Nucleus accumbens (tissue), 56 donors: ENCODE measurements at places on chromosomes 16 and 17.
A peak's percentile ranks its signal among the peaks of the same experiment; 100 is the strongest.

DNA sequence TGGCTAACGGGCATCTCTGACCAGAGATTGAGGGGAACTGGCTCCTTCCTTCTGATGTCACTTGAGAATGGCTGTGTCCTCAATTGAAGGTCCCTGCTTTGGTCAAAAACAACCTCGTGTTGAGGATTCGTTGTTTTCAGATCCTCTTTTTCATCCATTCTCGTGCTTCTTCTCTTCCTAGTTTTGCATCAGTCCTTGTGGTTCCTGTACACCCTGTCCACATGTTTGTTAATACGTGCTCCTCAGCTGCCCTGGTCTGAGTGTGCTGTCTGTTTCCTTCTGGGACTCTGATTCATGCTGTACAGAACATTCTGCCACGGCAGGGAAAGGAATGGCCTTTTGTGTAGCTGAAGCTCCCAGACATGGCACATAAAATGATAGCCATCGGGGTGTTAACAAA is 863.2 kb upstream of the GOT2 start:
- DNase-seq: no peak

DNA sequence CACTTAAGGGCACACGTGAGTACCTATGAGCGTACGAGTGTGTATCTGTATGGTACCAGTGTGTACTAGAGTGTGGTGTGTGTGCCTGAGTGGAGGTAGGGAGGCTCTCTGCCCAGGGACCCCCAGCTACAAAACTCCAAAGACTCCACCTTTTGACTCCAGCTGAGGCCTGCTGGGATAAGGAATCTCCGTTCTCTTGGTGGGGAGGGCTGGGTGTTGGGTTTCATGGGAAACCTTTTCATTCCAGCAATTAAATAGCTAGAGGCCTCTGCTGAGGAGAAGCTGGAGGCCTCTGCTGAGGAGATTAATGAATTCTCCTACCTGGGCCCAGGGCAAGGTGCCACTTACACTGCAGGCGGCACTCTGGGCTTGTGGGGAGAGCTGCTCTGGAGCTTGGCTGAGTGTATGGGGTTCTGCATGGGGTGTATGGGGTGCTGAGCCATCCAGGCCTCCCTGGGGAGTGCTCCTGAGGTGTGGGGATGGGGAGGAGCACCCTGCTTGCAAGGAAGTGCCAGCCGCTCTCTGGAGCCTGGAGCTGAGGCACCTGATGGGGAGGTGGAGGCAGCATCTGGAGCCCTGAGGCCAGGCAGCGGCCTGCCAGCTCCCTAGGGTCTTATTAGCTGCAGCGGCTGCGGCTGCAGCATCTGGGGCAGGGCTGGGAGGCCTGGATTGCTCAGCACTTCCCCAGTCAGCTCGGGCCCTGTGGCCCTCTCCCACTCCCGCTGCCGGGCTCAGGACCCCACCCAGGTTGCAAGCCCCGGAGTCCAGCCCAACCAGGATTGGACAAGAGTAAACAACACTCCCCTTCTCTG is 4.6 kb downstream of the ANKRD13B start:
- no peak for DNase-seq

GRCh38 chr16:5005916-5006315 is 27.8 kb downstream of the NAGPA start:
- DNase-seq: no peak

GRCh38 chr17:5706577-5707210 is 122.4 kb upstream of the NLRP1 start:
- DNase-seq: peak; percentile 7

- no peak for DNase-seq
Observed at GRCh38 chr17:79811011-79811867, 14.4 kb upstream of the CBX8 start.

- no peak for DNase-seq
Observed at GRCh38 chr17:14780097-14780651, 479.3 kb downstream of the HS3ST3B1 start.

- DNase-seq: no peak
Observed at GRCh38 chr17:82869536-82869935, 29.7 kb upstream of the ZNF750 start.

GRCh38 chr16:30665155-30665829 is 7.1 kb downstream of the FBRS start:
- DNase-seq: no peak

GRCh38 chr16:80577485-80578280 is 36.9 kb downstream of the DYNLRB2 start:
- no peak for DNase-seq

DNA sequence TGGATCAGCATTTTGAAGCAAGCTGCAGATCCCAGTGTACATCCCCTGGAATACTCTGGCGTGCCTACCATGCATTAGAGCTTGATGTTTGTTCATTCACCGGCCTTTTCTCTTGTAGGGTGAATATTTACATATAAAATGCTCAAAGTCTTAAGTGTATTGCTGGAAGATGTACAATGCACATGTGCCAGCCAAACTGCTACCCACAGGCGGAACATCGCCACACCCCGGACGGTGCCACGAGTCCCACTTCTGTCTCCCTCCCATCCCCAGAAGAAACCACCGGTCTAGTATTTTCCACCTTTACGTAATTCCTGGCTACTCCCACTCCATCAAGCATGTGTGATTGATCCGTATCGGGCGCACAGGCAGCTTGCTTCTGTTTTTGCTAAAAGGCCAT is 4.1 kb downstream of the SLC38A8 start:
- no peak for DNase-seq

DNA sequence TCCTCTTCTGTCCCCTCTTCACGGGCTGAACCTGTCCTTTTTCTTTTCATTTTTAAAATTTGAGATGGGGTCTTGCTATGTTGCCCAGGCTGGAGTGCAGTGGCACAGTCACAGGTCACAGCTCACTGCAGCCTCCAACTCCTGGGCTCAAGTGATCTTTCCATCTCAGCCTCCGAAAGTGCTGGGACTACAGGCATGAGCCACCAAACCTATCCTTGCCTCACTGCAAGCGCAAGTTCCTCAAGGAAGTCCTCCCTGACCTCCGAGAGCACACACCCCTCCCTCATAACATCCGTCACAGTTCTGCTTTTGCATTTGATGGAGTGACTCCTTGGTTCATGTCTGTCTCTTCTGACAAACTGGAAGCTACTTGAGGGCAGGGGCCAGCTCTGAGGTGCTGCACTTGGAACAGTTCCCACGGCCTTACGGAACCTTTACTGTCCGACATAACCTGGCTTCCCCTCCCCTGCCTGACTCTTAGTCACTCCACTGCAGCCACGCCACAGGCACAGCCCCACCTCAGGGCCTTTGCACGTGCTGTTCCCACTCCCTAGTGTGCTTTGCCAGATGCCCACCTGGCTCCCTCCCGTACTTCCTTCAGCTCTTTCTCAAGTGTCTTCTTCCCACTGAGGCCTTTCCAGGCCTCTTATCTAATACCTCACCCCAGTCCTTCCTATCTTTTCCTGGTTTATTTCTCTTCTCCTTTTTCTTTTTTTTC is 4.4 kb downstream of the TBX6 start:
- DNase-seq: no peak

- no peak for DNase-seq
Observed at GRCh38 chr16:55643161-55643970, 12.4 kb upstream of the SLC6A2 start.

- no peak for DNase-seq
Observed at GRCh38 chr17:21394265-21394664, 18.1 kb downstream of the KCNJ12 start.

- no peak for DNase-seq
Observed at GRCh38 chr16:4763791-4764190, 3.2 kb downstream of the ZNF500 start.

GRCh38 chr16:54123766-54124165 is 162.8 kb downstream of the IRX3 start:
- DNase-seq: no peak

DNA sequence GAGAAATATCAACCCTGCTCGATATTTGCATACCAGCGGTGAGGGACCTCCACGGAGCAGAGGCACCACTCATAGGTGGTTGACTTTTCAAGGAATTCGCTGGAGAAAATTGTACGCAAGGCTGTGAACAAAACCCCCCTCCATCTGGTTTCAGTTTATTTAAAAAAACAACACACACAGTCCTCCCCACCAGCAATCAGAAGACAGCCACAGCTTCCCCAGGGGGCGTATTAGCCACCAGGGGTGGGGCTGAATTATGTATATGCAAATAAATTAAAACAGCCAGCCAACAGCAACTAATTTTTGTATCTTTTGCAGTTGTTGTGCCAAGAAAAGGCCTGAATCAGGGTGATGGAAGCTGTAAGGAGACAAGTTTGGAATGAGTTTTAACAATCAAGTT is 5.9 kb upstream of the HSD11B2 start:
- DNase-seq: no peak

GRCh38 chr16:56871172-56871593 is 6.2 kb downstream of the SLC12A3 start:
- no peak for DNase-seq

- DNase-seq: no peak
Observed at GRCh38 chr17:66420961-66421371, 118.6 kb downstream of the PRKCA start.

DNA sequence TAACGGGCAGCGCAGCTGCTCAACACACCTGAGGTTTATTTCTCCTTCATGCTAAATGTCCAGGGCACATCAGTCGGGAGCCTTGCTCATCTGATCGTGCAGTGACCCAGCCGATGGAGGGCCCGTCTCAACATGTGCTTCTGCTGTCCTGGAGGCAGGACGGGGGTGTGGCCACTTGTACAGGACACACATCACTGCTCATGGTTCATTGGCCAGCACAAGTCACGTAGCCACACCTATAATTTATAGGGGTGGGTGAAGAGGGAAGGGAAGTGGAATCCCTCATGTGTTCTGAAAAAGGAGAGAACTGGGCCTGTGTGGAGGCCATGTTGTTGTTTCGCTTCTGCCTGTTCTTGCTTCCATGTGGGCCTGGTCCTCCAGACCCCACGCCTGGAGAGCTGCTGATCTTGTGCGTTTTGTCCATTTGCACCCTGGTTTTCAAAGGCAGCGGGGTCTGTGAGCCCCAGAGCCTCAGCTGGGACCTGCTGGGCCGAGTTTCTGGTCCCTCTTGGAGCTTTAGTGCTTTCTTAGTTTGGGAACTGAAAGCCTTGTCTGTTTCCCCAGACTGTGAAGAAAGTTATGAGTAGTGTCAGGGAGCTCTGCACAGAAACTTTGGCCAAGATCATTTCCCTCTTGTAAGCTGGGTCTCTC is 60.5 kb downstream of the CMIP start:
- DNase-seq: no peak

DNA sequence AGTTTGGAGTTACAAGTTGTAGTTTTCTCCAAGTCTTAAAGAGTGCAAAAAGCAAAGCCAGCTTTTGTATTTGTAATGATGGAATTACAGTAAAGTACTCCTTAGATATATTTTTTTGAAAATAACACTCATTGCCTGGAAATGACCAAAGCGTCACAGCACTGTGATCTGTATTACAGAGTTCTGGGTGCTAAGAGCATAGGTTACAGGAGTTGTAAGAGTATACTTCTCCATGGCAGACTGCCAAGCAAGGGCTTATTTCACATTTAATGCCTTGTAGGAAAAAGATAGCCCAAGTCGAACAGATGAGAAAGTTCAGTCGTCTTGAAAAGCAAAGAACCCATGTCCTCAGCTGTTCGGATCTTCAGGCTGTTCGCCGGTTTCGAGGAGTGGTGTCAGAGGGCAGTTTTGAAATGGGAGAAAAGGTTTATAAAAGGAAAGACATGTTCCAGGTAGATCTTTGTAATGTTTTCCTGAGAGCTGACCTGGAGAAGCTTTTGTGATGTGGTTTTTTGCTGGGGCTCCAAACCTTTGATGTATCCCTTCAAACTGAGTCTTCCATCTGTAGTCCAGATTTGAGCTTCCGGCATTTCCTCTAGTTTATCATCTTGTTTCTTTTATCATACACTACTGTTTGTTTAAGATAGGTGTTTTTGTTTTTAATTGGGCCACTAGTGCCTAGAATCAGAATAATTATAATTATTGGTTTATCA is 41.3 kb downstream of the ERCC4 start:
- no peak for DNase-seq

GRCh38 chr16:20899477-20900298 is 470 bp downstream of the DCUN1D3 start:
- DNase-seq: no peak

- no peak for DNase-seq
Observed at GRCh38 chr16:85136702-85137322, 24.5 kb upstream of the CIBAR2 start.

DNA sequence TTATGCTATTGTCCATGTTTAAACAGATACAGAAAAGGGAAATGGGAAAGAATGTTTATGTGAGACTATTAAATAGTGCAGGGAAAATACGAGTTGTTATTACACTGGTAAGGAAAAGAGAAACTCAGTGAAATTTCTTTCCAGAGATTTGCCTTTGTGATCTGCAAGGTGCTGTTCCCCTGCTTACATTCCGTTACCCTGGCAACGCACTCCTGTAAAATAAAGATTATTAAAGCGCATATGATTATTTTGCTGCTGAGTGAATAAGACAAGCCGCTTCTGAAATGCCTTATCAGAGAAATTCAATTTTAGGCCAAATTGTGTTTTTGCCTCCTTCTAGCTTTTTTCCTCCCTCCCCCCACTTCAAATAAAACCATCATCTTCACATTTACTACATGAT is 328.6 kb upstream of the PMFBP1 start:
- DNase-seq: peak; percentile 2

- DNase-seq: no peak
Observed at GRCh38 chr16:20300312-20301097, 26.8 kb downstream of the GP2 start.

DNA sequence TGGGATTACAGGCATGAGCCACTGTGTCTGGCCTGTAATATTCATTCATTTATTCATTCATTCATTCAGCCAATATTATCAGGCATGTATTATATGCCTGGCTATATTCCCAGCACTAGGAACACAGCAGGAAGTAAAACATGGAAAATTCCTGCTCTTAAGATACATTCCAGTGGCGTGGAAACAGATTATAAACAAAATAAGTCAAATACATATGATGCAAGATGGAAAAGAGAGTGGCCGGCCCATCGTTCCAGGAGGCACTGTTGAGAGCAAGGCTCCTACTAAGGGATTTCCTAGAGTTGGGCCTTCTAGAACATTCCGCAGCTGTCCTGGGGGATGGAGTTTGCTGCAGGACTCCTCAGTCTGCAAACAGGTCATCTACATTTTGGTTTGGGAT is 17.7 kb downstream of the ADCY9 start:
- no peak for DNase-seq

- no peak for DNase-seq
Observed at GRCh38 chr17:35342276-35342675, 31.1 kb downstream of the SLFN11 start.

DNA sequence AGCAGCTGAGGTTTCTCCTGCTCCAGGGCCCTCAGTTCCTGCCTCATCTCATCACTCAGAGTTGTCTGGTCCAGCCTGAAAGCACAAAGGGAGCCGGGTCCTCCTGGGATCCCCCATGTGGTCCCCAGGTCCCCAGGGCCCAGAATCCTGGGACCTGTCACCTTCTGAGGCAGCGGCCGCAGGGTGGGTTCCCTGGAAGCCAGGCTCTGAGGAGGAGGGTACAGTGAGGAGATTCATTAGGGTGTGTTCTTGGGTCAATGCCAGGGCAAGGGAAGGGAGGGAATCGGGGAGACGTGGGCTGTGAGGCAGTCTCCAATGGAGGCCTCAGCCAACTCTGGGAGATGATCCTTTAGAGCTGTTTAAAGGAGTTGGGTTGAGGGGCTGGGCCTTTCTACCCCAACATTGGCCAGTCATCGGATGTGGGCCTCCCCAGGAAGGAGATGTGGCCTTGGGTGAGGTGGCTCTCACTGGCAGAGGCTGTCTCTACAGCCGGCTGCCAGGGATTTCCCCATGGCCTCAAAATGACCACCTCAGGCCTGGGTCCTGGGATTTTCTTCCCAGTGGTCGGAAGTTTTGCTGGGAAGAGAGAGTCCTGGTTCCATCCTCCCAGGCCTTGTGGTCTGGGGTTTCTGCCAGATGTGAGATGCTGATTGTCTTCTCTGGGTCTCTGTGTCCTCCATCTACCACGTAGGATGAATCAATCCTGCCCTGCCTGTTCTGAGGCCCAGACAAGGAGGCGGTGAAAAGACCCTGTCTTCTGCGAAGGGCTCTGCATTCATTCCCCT is 47.3 kb downstream of the NLRP1 start:
- DNase-seq: no peak
